ENCODE measurements at places on chromosomes 4 and X.

- no peak for DNase-seq
Observed at GRCh38 chr4:91092398-91092980, 965.3 kb downstream of the CCSER1 start.

GRCh38 chr4:89598602-89599001 is 238.4 kb downstream of the SNCA start:
- DNase-seq: no peak

DNA sequence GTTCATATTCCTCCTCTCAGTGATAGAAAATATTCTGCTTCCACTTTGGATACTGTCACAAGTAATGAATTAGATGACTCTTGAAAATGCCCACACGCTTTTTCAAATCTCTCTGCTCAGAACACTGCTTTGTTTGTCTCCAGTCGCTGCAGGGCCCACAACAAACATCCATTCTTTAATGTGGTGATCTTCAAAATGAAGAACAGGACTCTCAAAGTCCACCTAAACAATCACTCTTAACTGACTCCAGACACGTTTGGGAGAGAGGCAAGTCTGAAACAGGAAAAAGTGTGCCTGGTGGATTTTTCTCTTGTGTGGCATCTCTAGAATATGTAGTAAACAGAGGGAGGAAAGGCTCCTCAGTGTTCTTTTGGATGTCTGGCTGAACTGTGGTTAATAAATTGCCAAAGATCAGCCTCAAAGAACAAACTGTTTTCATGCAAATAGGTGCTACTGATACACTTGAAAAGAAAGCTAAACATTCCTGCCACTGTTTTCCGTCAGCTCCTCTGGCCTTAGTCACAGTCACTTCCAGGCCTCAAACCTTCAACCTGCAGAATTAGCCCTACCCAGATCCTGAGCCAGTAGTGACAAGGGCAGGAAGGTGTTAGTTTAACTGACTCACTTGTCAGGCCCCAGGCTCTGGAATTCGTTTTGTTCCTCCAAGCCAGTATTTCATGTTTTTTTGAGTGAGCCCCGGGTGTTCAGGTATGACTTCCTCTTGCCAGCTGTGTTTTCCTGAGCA is 259.6 kb upstream of the GPC4 start:
- DNase-seq: no peak

DNA sequence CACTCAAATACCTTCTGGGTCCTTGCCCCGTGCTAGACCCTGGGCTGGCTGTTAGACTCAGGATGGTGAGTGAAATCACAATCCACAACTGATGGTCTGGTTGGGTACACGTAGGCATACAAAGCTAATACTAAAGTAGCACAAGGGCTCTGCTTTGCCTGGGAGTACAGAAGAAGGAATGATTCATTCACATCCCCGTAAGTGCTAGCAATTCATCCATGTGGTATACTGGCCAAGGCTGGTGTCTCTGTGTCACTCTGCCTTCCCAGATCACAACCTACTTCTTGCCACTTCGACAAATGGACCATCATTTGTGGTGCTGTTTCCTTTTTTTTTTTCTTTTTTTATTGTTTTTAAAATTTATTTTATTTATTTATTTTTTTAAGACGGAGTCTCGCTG is 19.7 kb upstream of the RBM47 start:
- DNase-seq: no peak

GRCh38 chrX:147920161-147920666 is 8.5 kb downstream of the FMR1 start:
- DNase-seq: no peak

GRCh38 chr4:86924811-86925210 is 10.0 kb upstream of the AFF1 start:
- DNase-seq: no peak

- DNase-seq: no peak
Observed at GRCh38 chr4:120589787-120590186, 332.7 kb downstream of the PRDM5 start.

DNA sequence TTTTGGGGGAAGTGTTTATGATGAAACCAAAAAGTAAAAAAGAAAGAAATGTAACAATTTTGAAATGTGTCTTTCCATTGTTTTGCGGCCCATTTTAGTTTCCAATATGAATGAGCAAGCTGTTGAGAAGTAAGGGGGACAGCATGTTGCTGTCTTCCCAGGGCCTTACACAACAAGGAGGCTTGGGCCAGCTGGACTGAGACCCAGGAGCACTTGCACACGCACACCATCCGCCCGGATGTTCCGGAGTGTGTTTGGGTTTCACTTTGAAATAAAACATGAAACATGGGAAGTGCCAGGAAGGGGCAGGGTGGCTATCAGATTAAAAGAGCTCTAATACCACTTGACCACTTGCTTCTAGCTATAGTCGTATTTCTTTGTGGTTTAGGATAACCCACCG is 144.4 kb downstream of the NHS start:
- no peak for DNase-seq

GRCh38 chr4:182023469-182023868 is 219.7 kb upstream of the TENM3 start:
- no peak for DNase-seq

- no peak for DNase-seq
Observed at GRCh38 chr4:1136048-1136447, 22.7 kb upstream of the RNF212 start.

- no peak for DNase-seq
Observed at GRCh38 chrX:19848110-19848509, 39.3 kb downstream of the SH3KBP1 start.

- DNase-seq: no peak
Observed at GRCh38 chrX:4850312-4850711, 1136.9 kb upstream of the PRKX start.

DNA sequence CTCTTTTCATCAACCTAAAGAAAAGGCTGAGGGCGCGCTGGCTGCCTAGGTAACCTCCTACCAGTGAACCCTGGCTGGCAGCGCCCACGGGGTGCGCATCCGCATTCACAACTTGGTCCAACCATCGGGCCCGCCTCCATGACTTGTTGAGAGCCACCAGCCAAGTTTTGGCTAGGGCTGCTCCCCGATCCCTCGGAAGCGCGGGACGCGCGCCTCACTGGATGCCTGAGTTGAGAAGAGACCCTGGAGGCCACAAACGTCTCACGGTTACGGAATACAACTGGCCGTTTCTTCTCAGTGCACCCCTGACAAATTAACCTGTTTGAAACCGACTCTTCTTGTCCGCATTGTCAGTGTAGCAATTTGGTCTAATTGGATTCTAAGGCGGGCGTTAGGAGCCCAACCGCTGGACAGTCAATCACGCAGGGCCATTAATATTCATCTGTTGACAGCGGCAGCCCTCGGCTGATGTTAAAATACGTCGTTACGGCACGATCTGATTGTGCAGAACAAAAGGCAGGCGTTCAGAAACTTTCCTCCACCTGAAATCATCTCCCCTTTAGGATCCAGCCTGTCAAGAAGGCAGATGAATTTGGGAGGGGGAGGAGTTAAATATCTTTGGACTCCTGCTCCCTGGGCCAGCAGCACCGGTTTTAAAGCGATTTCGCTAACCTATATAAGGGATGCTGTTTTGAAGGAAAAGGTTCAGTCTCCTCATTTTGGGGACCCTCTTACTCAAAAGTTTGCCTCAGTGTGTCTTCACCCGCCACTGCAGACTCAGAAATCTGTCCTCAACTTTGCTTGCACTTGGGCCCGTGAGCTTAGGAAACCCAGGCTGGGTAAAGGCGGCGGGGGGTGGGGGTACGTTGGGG is 1.2 kb downstream of the GPC3 start:
- no peak for DNase-seq

DNA sequence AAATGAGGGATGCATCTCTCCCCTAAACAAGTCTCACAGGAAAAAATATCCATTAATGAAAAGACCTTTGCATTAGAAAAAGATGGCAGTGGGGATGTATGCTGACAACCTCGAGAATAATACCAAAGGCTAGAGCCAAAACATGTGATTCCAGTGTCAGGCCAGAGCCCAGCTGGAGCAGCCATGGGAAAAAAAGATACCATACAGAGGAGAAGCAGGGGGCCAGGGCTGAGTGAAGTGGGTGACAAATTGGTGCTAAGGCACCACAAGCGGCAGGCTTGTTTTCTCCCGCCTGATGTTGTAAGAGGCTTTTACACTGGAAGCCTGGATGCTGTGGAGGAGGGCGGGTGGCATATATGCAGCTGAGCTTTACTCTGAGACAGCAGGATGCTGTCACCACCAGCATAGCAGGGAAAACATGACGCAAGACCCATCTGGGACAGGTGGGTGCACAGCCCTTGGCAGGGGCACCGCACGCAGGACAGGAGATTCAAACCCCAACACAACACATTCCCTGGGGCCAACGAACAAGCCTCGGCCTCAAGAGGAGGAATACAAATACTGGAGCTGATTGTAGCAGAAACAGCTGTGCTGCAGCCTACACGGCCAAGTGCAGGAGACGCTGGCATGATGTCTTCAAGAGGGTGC is 91.9 kb downstream of the TSPAN5 start:
- no peak for DNase-seq

DNA sequence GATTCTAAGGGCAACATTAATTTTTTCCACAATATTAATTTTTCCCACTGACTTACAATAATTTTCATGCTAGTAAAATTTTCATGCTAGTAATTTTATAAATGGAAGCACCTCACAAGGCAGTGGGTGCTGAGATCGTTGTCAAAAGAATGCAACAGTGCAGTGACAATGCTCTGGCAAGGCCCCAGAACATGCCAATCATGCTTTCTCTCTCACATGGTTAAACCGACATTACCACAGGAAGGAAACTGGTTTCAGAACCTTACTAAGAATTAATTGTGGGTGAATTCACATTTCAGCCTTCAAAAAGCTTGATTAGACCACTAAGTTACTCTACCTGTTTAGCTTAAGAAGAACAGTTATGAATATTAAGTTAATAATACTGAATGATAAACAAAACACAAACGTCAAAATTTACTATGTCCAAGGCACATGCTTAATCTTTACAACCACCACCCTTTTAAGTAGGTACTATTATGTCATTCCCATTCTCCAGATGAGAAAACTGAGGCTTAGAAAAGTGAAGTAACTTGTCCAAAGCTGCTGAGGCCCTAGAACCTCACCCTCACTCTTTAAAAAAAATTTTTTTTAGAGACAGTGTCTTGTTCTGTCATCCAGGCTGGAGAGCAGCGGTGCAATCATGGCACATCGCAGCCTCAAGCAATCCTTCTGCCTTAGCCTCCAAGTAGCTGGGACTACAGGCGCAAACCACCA is 10.0 kb upstream of the OPHN1 start:
- DNase-seq: no peak

GRCh38 chr4:22498866-22499265 is 17.0 kb downstream of the ADGRA3 start:
- no peak for DNase-seq

DNA sequence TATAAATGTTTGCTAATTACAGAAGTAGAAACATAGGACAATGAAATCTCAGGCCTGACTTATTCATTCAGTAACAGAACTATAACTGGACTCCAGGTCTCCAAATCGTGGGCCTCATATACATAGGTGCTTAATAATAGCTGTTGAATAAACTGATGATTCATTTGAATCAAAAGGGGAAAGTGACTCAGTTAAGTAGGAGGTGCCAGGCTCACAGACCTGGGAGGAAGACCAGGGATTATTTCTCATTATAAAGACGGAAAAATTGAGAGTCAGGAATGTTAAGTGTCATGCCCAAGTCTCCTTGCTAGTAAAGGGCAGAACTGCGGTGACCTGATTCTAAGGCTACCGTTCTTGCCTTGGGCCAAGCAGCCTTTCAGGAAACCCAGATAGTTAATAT is 131.5 kb downstream of the HS3ST1 start:
- DNase-seq: no peak

GRCh38 chr4:35912174-35912573 is 332.1 kb downstream of the ARAP2 start:
- DNase-seq: no peak

DNA sequence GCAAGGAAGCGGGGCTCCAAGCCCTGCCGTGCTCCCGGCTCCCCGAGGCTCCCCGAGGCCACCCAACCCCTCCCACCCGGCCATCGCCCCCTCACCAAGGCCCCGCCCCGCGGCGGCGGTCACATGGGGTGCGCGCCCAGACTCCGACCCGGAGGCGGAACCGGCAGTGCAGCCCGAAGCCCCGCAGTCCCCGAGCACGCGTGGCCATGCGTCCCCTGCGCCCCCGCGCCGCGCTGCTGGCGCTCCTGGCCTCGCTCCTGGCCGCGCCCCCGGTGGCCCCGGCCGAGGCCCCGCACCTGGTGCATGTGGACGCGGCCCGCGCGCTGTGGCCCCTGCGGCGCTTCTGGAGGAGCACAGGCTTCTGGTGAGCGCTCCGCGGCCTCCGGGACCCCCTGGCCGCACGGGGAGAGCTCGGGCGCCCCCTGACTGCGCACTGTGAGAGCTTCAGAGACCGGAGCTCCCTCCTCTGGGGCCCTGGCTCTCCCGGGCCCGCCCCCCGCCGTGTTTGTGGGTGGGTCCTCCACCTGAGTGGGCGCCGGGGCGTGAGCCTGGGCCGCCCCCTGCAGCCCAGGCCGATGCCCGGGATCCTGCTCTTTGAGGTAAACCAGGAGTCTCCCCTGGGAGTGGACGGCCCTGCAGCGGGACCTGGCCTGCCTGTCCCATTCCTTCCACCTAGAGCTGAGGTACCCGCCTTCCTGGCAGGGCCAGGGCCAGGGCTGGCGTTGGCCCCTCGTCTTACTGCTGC is at the start of gene IDUA:
IDUA (plus strand) TSS at position 166 of the 745 bp plus-strand sequence; CDS start at position 207, 41 bp downstream.
- peak; percentile 81 for DNase-seq

GRCh38 chrX:1584237-1585011 is 7.0 kb upstream of the AKAP17A start:
- DNase-seq: no peak

GRCh38 chr4:98466868-98467599 is 191.4 kb downstream of the TSPAN5 start:
- DNase-seq: no peak

GRCh38 chr4:97185233-97185632 is 958.0 kb downstream of the STPG2 start:
- no peak for DNase-seq

- DNase-seq: no peak
Observed at GRCh38 chr4:612749-613125, 12.6 kb upstream of the PDE6B start.

DNA sequence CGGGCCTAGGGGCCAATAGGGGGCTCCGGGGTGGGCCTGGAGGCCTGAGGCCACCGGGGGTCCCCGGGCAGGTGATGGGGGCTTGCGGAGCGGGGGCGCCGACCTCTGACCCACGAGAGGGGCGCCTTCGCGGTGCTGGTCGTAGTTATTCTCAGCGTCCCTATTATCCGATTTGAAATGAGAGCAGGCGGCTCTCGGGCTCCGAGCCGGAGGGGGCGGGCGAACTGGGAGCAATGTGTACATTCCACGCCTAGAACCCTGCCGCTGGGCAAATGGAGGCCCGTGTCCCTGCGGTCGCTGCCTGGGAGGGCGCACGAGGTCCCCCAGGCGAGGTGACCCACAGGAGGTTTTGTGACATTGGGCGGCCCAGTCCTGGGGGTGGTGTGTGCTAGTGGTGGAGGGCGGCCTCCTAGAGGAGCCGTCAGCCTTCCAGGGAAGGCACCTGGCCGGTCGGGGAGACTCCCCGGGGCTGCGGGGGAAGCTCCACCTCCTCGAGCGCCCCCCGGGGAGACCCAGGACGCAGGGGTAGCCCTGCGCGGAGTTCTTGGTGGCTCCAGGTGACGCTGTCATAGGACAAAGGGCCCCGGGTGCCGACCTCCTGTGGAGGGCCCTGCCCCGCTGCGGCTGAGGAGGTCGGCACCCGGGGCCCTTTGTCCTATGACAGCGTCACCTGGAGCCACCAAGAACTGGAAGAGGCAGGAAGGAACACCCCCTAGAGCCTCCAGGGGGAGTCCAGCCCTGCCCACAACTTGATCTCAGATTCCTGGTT is 102.6 kb upstream of the PRKX start:
- DNase-seq: peak; percentile 20
